Vein endothelial cell (primary cell): ENCODE measurements at places on chromosomes 5 and 9. TPM values are rescaled to one million over a fixed set of nuclear protein-coding genes. Genes with fewer than 3 reads are reported as not detected.

Gene RMRP
- total RNA-seq = 49,879 and 52,393 TPM in 2 replicates

Gene PCDHGA2
- 1.6 and 2.9 TPM in 2 replicates for total RNA-seq

Gene GKAP1
- 0.65 and 0.86 TPM in 2 replicates for total RNA-seq

Gene OSMR
- 10.7 and 14.7 TPM in 2 replicates for total RNA-seq

Gene SLC25A46
- total RNA-seq = 58.1 and 64.8 TPM in 2 replicates

Gene PCDHGB6
- total RNA-seq = 4.3 and 6.2 TPM in 2 replicates

Gene SAPCD2
- 11.1 and 14.7 TPM in 2 replicates for total RNA-seq

Gene ADGRD2
- total RNA-seq = not detected in 2 replicates

Gene FCHO2
- 24.5 and 29.3 TPM in 2 replicates for total RNA-seq

Gene IFNK
- not detected in 2 replicates for total RNA-seq

Gene IFNA4
- not detected in 2 replicates for total RNA-seq

Gene TEK
- 89.3 and 139 TPM in 2 replicates for total RNA-seq

Gene CCNH
- total RNA-seq = 82.8 and 83.3 TPM in 2 replicates

Gene GFRA3
- total RNA-seq = 0.10 TPM in 1 of 2 replicates, not detected in the other

Gene ZNF354B
- 10.2 and 11.4 TPM in 2 replicates for total RNA-seq

Gene CXCL14
- total RNA-seq = not detected in 2 replicates

Gene MTMR12
- total RNA-seq = 35.6 and 64.9 TPM in 2 replicates

Gene SPINK6
- total RNA-seq = not detected in 2 replicates

Gene PLAC8L1
- total RNA-seq = 0.29 TPM in 1 of 2 replicates, not detected in the other

Gene PCDHB11
- 0.57 and 0.65 TPM in 2 replicates for total RNA-seq

Gene CANX
- 651 and 801 TPM in 2 replicates for total RNA-seq

Gene FBP2
- total RNA-seq = not detected in 2 replicates

Gene SNAPC4
- 19.5 and 25.8 TPM in 2 replicates for total RNA-seq

Gene CDO1
- 0.65 and 9.9 TPM in 2 replicates for total RNA-seq

Gene CCL27
- total RNA-seq = not detected in 2 replicates

Gene ARSI
- under 0.01 and 0.19 TPM in 2 replicates for total RNA-seq

Gene ANAPC2
- total RNA-seq = 30.1 and 37.6 TPM in 2 replicates

Gene IL3
- not detected in 2 replicates for total RNA-seq

Gene UBE2D2
- total RNA-seq = 76.8 and 92.5 TPM in 2 replicates
